Glomerular endothelial cell (primary cell): ENCODE measurements at places on chromosomes 2 and 18.

- peak; percentile 50 for DNase-seq
Observed at GRCh38 chr2:201127570-201127969, 11.6 kb downstream of the CFLAR start.

- no peak for DNase-seq
Observed at GRCh38 chr2:169018390-169018789, 12.7 kb downstream of the ABCB11 start.

DNA sequence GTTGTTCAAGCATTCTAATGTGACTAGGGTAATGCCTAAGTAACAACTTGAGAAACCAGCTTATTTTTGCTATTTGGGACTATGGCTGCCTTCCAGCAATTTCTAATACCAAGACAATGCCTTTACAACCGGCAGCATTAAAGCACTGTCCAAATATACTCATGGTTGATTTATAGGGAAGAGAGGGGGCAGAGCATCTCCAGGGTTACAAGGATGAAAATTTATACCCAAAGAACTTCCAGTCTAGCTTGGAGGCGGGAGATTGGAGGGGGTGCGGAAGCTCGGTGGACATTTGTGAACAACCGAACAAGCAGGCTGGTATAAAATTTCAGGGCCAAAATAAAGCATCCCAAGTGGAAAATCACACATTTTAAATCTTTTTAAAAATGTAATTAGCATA is 294.9 kb upstream of the STON1 start:
- no peak for DNase-seq

GRCh38 chr2:58669998-58670397 is 428.9 kb upstream of the FANCL start:
- DNase-seq, result no peak

GRCh38 chr18:26757263-26758019 is 108.1 kb downstream of the AQP4 start:
- no peak for DNase-seq

DNA sequence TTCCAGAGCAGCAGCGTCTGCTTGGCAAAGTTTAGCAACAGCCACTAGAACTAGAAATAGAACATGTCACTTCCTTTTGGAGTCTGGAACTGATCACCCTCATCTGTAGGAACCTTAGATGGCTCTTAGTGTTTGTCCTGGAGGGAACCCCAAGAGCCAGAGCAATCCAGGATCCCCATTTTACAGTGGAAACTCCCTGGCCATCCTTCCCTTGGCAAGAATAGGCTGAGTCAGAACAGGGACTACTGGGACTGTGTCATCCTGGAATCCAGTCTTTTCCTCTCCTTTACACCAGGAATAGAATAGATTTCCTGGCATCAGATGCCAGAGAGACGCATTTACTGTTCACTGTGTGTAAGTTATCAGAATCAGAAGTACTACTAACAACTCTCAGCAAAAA is 33.2 kb upstream of the GRHL1 start:
- DNase-seq, result no peak

- peak; percentile 98 for DNase-seq
Observed at GRCh38 chr18:25229081-25229480, 122.9 kb downstream of the ZNF521 start.

- no peak for DNase-seq
Observed at GRCh38 chr2:225566798-225567197, 167.3 kb downstream of the NYAP2 start.

DNA sequence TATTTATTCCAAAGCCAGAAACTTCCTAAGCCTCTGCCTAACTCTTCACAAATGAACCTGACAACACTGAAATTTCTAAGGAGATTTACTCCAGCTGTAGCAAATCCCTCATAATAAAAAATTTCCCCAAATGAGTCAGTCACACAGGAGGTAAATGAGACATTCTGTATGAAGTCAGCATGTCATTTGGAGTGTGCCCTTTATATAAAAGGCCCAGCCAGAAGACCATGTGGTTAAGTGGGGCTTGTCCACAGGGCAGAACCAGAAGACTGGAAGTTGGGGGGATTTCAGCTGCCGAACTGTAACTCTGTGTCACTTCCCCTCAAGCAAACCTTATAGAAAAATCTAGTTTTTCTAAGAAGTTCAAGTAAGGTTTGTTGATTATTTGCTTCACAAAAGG is 30.2 kb downstream of the NRP2 start:
- DNase-seq, result no peak

GRCh38 chr2:111227716-111228141 is 107.0 kb downstream of the BCL2L11 start:
- DNase-seq, result no peak

DNA sequence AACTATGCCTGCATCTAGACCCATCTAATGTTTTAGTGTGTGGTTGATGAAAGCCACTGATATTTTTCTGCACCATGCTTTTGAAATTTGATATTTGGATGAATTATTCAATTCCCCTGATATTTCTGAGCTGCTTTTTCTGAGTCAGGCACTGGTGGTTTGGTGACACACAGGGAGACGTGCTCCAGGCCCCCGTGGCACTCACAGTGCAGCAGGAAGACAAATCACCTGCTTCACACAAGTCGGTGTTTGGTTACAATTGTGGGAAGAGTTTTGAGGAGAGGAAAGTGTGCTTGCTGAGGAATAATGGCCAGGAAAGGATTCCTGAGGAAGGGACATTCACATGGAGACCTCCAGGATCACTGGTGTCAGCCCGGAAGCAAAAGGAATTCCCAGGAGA is 179.7 kb downstream of the ACKR3 start:
- DNase-seq, result no peak

GRCh38 chr2:174020926-174021662 is 55.9 kb upstream of the SP3 start:
- DNase-seq, result no peak

DNA sequence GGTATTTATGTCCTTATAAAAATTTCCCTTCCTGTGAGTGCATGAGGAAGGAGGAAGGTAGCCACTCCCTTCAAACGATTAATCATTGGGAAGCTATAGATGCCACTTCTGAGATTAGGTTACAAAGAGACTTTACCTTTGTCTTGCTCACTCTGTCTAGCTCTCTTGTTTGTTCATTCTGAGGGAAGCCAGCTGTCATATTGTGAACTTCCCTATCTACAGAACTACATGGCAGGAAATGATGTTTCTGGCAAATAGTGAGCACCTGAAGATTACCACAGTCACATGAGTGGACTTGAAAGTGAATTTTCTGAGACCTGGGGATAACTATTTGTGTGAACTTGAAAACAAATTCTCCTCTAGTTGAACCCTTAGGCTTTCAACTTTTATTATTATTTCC is 776.8 kb downstream of the CCDC85A start:
- DNase-seq, result no peak

DNA sequence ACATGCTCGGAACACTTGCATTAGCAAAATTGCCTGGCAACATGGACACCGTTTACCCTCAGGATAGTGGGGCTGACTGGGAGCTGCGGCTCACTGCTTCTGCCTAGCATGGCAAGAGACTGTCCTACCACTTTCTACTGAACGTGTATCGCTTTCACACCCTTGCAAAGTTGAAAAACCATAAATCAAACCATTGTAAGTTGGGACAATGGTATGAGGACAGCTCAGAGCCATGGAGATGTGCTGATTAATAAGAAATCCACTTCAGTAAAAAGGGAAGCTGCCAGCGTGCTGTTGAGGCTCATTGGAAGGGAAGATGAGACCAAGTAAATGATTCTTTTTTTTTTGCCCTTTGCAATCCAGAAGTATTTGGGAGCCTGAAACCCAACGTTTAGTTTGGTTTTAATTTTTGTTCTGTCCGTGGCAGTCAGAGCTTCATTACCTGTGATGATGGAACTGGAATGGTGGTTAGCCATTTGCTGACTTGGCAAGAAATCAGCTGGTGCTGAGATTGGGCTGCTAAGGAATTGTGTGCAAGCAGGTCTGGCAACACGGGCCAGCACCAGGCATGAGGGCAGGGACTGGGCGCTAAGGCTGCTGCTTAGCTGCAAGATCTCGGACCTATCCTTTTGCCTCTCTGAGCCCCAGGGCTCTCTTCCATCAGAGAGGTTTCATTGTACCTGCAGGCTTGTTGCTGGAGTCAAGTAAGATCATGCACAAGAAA is 75.5 kb upstream of the HS6ST1 start:
- no peak for DNase-seq

DNA sequence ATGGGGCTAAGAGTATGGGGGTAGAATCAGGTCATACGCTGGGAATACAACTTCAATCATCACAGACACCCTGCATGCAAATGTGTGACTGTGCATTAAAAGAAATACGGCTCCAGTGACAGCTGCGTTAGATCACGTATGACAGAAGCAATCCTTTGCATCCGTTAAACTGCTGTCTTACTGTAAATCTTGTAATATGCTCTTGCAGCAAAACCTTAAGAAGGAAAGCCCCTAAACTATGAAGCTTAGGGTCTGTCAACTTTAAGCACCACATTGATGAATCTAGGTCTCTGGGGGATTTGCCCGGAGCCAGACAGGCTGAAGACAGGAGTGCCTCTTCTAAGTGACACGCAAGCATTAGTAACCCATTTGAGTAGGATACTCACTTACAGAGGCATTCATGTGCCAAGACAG is 84.7 kb upstream of the EML6 start:
- no peak for DNase-seq

GRCh38 chr2:114742245-114742644 is 299.8 kb downstream of the DPP10 start:
- no peak for DNase-seq

- no peak for DNase-seq
Observed at GRCh38 chr2:36408198-36408703, 52.7 kb downstream of the CRIM1 start.

DNA sequence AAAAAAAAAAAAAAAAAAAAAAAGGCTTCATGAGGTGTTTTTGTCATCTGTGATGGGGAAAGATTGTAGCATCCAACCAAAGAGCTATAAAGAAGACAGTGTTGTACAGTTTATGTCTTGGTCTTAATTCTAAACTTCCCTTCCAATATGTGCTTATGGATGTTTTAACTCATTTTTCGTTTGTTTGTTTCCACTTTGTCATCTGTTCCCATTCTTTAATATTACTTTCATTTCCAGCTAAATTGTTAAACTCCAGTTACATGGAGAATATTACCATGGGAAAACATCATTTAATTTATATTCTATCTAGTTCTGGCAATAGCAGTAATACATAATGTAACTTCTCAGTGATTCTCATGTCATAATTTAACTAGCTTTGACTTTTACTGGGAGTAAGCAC is 344.1 kb upstream of the NRP2 start:
- no peak for DNase-seq

GRCh38 chr2:195656161-195656858 is 716 bp upstream of the SLC39A10 start:
- no peak for DNase-seq

DNA sequence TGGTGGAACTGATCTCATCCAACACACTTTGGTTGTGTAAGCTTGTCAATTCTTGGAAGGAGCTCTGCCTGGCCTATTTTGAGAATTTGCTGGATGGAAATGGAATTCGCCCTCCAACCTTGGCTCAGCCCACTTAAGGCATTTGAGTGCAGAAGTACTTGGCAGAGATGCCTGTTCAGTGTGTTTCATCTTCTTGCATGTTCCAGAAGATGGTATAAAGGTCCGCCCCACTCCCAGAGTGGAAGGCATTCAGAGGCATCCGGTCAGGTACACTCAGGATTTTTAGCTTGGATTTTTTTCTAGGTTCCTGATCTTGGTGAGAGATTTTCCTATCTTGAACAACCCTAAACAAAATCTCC is 61.3 kb upstream of the TXNDC2 start:
- no peak for DNase-seq

GRCh38 chr2:176583607-176584006 is 314.4 kb downstream of the MTX2 start:
- DNase-seq, result peak; percentile 55

GRCh38 chr18:63002803-63003445 is 287.6 kb downstream of the PHLPP1 start:
- no peak for DNase-seq

- DNase-seq, result no peak
Observed at GRCh38 chr2:207491086-207491485, 38.7 kb upstream of the CREB1 start.

DNA sequence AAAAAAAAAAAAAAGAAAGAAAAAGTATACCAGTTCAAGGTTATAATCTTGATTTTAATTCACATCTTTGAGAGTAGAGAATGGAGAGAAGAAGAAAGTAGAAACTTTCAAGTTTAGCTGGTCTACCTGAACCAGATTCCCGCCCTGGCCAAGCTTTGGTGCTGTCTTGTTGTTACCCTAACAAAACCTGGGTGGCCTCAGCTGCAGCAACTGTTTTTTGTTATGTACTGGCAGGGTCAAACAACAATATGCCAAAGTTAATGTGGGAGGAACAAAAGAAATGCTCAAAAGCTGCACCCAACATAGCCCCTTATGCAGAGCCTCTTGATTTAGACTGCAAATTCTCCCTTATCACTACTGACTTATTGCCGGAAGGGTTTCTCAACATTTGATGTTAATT is 165.3 kb upstream of the TFPI start:
- no peak for DNase-seq
